RWPE2 (cell line): ENCODE measurements at places on chromosomes 12 and 14.
A peak's percentile ranks its signal among the peaks of the same experiment; 100 is the strongest.

GRCh38 chr14:38752750-38753149 lies 350.3 kb downstream of the SEC23A start:
- DNase-seq, result no peak

GRCh38 chr14:21868442-21869046 lies 194.9 kb upstream of the OR4E1 start:
- no peak for DNase-seq

DNA sequence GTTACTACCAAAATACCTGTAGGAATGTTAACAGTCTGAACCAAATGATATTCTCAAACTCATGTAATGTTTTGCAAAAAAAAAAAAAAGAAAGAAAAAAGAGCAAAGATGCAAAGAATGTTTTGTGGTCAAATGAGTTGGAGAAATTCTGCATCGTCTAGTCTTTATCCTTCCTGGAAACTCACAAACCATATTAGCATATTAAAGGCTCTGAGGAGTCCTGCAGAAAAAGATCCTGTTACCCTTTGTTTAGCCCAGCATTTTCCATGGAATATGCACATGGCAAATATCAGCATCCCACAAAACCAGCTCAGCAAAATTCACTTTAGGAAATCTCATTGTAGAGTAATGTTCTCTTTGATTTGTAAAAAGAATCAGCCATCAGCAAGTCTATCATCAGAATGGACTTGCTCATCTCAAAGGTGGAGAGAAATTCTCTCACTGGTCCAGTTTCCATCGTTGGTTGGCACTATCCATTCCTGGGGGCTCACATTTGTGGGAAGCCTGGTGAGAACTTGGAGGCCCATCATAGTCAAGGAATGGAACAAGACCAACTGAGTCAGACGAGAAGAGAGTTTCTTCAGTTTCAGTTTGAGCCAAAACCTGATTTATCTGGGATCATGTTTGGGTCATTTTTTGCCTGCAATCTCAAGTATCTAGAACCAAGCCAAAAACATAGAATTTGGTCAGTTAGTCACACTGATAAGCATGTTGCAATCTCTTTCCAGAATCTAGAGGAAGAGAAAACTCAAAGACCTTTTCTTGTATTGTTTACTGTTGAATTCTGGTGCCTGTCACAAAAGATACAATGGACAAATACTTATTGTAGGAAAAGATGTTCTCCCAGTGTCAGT lies 129.8 kb downstream of the TBX5 start:
- no peak for DNase-seq

DNA sequence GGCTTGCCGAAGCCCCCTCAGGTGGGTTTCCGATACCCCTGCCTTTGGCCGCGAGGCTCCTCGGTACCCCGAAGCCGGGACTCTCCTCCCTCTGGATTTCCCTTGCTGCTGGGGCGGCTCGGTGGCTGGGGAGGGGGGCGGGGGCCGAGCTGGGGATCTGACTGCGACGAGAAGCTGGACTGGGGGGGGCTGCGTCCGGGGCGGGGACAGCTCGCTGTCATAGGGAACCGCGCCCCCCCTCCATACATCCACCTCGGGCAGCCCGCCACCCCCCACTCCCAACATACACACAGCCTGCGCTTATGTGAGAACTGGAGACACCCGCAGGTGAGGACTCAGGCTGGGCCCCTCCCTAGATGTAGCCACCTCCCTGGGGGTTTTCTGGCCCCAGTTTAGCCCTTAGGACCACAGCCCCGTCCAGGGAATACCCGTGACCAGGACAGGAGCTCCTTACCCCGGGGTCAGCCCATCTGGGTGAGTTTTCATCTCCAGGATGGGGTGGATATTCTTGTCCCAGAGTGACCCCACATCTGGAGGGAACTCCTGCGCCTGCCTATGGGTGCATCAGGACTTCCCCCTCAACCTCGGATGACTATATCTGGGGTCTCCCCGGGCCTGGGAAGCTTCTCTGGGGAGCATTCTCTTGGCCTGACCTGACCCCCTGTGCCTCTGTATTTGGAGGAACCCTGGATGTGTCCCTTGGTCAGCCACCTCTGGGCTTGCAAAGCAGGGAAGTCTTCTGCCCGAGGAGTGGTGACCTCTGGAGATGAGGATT lies 687 bp downstream of the ASIC1 start:
- peak; percentile 40 for DNase-seq

- no peak for DNase-seq
Measured at GRCh38 chr14:75726321-75726720, 65.3 kb downstream of the TTLL5 start.

DNA sequence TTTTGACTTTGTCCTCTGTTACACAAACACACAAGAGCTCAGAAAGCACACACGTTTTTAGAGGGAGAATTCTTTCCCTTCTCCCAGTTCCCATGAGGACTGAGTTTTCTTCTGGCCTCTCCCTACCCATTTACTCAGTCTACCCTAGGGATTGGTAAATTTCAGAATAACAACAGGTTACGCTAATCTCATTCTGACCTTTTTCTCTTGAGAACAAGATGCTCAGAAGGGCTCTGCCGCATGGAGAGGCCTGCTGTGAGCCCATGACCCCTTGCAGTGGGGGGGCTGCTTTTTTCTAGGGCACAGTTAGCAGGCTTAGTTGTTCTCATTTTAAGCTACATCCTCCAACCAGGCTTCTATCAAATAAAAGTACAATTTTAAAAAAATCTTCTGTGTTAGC lies 69.5 kb downstream of the GPR135 start:
- no peak for DNase-seq

- DNase-seq, result no peak
Measured at GRCh38 chr14:75510547-75510946, 11.7 kb upstream of the BATF start.

DNA sequence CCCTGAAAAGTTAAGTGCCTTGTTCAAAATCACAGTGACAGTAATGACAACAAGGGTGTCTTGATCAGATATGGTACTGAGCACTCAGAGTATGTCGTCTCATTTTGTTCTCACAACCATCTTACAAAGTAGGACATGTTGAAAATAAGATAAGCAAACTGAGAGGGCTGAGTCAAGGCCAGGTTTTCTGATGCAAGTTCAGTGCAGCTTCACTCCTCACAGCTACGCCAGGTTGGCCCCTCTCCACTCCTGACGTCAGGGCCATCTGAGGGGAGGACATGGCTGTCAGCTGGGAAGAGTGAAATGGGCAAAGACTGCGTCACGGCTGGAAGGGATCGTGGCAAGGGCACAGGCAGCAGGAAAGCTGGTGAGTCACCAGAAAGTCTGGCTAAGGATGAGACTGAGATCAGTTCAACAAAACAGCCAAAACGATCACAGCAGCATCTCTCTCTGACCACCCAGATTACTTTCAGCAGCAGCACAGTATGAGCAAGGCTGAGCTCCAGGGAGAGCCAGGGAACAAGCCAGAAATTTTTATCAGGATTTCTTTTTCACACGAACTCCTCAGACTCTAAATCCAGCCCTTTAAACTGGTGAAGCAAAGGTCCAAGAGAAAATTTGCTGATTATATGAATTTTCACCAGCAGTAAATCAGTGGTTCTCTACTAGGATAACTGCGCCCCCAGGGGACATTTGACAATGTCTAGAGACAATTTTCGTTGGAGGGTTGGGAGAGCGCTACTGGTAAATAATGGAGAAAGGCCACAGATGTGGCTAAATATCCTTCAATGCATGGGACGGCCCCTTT lies 297.9 kb upstream of the AMIGO2 start:
- peak; percentile 51 for DNase-seq

- DNase-seq, result no peak
Measured at GRCh38 chr12:32043928-32044549, 62.6 kb upstream of the BICD1 start.

GRCh38 chr14:66281036-66281776 lies 205.0 kb upstream of the CCDC196 start:
- DNase-seq, result no peak

DNA sequence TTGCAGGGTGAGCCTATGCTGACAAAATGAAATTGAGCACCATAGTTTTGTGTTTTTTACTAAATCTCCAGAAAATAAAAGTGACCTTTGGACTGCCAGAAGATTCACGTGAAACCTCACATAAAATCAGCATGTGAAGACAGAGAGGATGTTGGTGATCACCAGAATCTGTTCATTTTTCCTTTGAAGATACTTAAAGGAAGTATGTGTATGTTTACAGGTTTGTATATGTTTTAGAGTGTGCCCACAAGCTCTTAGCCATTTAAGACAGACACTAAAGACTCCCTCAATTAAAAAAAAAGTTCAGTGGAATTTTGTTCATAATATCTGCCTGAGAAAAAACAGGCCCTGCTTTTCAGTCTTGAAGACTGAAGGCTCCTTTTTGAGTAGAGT lies 25.9 kb downstream of the DDX47 start:
- no peak for DNase-seq

DNA sequence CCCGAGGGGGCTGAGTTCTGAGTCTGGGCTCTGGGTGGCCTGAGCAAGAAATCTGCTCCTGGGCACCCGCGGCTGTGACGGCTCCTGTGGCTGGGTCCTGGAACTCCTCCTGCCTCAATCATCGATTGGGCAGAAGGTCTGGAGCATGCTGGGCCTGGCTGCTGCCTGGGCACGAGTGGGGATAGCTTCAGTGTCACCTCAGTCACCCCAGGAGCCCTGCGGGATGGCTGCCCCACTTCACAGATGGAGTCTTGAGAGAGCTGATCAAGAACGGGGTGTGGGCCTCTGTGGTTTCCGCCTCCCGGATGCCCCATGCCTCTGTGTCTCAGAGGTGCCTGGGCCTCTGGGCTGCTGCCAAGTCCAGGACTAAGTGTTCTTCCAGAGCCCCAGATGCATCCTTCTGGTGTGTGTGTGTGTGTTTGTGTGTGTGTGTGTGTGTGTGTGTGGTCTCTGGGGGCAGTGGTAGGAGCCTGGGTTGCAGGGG lies 185.6 kb upstream of the C14orf180 start:
- peak; percentile 50 for DNase-seq

DNA sequence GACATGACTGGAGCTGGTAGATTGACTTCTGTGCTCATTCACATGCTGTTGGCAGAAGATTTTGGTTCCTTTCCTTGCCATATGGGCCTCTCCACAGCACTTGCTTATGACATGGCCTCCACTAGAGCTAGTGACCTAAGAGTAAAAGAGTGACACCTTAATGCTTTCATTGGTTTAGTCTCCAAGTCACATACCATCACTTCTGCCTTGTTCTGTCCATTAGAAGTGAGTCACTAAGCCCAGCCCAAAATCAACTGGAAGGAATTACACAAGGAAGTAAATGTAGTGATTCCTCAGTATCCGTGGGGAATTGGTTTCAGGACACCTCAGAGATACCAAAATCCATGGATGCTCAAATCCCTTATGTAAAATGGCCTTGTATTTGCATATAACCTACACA lies 81.3 kb downstream of the PPHLN1 start:
- no peak for DNase-seq

GRCh38 chr14:20969336-20969735 lies 14.0 kb downstream of the RNASE2 start:
- DNase-seq, result no peak

DNA sequence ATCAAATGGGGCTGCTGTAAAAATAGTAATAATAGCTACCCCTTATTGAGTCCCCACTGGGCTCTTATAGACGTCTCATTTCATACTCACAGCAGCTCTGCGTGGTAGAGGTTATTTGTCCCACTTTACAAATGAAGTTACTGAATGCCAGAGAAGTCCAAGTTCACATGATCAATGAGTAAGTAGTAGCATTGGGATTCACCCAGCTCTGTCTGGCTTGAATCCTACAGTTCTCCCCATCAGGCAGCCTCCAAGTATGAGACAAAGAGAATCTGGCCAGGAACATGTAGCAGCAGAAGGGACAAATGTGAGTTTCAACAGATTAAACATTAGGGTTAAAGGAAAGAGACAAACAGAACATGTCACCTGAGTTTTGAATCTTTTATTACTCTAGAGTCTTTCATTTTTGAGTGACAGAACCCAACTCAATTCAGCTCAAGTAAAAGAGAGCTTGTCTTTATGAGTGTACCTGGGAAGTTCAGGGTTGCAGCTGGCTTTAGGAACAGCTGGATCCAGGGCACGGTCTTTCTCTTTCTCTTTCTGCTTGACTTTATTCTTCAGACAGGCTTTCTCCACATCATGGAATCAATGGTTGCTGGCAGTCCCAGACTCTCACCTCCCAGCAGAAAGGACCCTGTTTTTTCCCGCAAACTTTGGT lies 64.1 kb upstream of the JDP2 start:
- no peak for DNase-seq

DNA sequence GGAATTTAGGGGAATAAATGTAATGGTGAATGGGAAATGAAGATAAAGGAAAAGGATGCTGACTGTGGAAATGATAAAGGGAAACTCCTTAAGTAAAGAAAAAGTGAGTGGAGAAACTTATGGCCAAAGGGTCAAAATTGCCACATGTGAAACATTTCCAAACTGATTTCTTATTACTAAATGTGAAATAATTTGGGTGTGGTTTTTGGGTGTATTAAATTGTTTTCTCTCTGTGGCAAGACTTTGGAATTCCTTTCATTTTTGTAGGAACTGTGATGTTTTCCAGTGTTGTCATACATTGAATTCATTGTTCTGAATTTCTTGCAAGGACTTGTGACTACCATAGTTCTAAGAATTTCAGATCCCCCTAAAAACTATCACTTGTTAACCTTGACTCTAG lies 1891.5 kb upstream of the SEL1L start:
- no peak for DNase-seq

DNA sequence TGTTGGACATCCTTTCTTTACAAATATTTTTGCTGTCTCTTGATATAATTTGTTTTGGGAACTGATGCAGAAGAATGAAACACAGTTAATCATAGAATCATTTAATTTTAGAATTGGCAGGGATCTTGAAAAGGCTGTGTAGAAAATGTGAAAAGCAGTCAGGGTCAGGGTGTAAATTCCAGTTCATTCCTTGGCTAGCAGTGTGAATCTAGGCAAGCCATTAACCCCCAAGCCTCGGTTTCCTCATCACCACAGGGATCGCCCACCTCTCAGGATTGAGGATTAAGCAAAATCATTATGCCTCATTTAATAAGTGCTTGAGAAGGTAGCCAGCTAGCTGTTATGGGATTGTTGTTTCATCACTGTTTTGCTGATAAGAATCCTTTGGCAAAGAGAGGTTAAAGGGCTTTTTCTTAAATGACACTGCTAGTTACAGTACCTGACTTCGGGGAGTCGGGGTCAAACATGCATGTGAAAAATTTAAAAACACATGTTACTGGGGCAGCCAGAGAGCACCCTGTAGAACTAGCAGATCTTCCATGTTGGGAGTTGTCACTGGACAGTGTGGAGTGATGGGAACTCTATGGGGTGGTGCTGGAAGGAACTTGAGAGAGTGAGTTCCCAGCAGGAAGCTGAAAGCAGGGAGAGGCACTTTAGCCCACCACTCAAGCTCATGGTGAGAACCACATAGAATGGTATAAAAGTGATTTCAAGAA lies 10.7 kb downstream of the TNFRSF1A start:
- no peak for DNase-seq

DNA sequence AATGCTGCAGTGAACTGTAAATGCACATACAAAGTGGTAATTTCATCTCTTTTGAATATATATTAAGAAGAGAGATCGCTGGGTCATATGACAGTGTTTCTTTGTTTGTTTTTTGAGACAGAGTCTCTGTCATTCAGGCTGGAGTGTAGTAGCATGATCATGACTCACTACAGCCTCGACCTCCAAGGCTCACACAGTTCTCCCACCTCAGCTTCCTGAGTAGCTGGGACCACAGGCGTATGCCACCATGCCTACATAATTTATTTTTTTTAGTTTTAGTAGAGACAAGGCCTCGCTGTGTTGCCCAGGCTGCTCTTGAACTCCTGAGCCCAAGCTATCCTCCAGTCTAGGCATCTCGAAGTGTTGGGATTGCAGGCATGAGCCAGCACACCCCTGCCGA lies 62.4 kb upstream of the ACSS3 start:
- DNase-seq, result no peak

- DNase-seq, result no peak
Measured at GRCh38 chr12:59036347-59036746, 116.0 kb upstream of the LRIG3 start.

- no peak for DNase-seq
Measured at GRCh38 chr12:128797119-128798118, 26.3 kb downstream of the SLC15A4 start.

GRCh38 chr12:89824822-89825221 lies 116.2 kb upstream of the ATP2B1 start:
- no peak for DNase-seq
